ENCODE measurements at places on chromosomes 12 and 14. TPM values are rescaled to one million over a fixed set of nuclear protein-coding genes. Genes with fewer than 3 reads are reported as not detected.

Gene CDCA3
- total RNA-seq: 4.1 TPM

Gene BCL2L14
- not detected for total RNA-seq

DNA sequence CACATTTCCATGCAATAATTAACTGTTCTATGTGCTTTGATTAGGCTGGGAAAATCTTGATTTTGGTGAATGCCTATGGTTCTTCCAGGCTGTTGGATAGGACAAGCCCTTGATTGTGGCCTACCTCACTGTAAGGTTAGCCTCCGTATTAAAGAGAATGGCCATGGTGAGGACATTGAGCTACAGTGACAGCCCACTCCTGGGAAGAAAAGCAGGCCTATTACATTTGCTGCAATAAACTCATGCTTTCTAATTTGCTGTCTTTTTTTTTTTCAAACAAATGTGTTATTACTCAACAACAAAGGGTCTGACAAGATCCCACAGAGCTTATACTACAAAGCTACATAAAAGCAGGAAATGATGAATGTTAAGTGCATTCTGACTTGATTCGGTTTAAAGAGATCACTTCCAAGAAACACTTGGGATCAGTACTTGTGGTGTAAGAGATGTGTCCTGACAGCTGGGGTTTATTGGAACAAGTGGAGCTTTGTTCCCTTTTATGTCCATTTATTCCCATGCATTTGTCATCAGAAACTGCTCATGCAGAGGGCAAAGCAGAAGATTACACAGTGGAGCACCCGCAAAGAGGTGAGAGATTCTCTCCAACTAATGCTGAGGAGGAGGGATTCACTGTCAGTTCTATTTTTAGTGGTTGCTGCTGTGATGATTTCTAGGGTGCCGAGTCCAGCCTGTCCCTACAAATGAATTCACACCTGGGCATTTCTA is 29.1 kb upstream of the KCNK10 start:
- no peak overlapping the region for H3K4me3 ChIP-seq
- H3K27me3 ChIP-seq: no peaks in the 10 kb centered on the region
- no peak overlapping the region for H3K27ac ChIP-seq
- H3K36me3 ChIP-seq: no peaks in the 10 kb centered on the region

DNA sequence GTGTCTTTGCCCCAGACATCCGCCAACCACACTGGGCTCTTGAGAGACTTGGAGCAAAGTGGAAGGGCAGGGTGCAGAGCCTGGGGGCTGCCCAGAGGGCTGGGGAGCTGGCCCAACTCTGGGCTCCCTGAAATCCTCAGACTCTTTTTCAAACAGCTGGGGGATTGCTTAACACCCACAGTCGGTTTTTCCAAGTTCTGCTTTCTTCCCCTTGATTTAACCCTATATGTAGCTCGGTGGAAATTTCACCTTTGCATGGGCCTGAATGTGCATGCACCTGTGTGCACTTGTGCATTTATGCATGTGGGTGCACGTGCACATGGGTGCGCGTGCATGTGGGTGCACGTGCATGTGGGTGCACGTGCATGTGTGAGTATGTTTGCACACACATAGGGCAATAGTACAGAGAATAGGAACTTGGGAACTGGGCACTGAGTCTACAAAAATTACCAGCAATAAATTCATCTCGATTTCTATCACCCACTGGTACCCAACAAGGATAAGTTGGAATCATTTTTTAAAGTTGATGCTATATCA is 52.3 kb upstream of the RFLNA start:
- no peak overlapping the region for H3K4me3 ChIP-seq
- H3K36me3 ChIP-seq: peaks cover 9% of the 10 kb centered on the region
- no peak overlapping the region for H3K27ac ChIP-seq
- DNase-seq: no peak
- H3K4me1 ChIP-seq: no peaks in the 10 kb centered on the region
- H3K27me3 ChIP-seq: peaks cover 14% of the 10 kb centered on the region

- peaks cover 37% of the 10 kb centered on the region for H3K4me1 ChIP-seq
- H3K27me3 ChIP-seq: no peaks in the 10 kb centered on the region
- H3K4me3 ChIP-seq: no peak overlapping the region
- no peak for DNase-seq
- no peaks in the 10 kb centered on the region for H3K36me3 ChIP-seq
- peak overlapping the region; percentile 53 for H3K27ac ChIP-seq
These were observed 92.8 kb downstream of the OTOGL start for GRCh38 chr12:80192087-80192486.

DNA sequence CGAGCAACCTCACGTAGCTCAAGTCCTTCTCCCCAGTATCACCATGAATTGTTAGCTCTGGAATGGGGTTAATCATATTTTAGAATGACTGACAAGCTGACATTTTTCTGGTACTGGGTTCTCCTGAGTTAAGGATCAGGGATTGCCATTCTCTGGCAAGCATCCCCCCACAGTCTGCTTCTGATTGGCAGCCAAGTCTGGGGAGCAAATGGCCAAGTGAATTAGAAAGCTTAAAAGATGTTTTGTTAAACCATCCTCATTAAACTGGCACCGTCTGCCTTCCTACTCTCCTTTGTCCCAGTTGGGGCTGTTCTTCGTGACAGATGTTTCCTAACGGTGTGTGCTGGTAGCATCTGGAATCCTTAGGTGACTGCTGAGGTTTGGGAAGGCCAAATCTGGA is 17.2 kb upstream of the CISTR start:
- H3K4me1 ChIP-seq: peaks cover 12% of the 10 kb centered on the region
- H3K4me3 ChIP-seq: no peak overlapping the region
- no peak overlapping the region for H3K27ac ChIP-seq

- H3K4me1 ChIP-seq: peaks cover 3% of the 10 kb centered on the region
- peaks cover 37% of the 10 kb centered on the region for H3K27me3 ChIP-seq
- no peaks in the 10 kb centered on the region for H3K36me3 ChIP-seq
- H3K4me3 ChIP-seq: no peak overlapping the region
- DNase-seq: no peak
- no peak overlapping the region for H3K27ac ChIP-seq
These were observed 62.9 kb downstream of the GLRX5 start for GRCh38 chr14:95597784-95598211.

DNA sequence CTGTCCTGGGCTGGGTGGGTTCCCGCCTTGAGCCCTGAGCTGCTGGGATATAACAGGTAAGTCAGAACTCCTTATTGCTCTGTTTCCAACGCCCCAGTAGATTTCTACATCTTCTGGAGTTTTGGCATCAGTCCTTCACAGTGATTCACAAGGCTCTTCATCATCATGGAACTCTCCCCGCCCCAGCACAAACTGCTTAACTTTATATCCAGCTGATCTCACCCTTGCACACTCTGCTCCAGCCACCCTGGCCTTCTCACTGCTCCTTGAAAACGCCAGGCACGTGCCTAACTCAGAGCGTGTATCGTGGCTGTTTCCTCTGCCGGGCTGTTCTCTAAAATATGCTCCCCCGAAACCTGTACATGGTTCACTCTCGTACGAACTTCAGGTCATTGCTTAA is 264.9 kb downstream of the NOVA1 start:
- H3K27me3 ChIP-seq: peaks cover 2% of the 10 kb centered on the region
- H3K4me3 ChIP-seq: no peak overlapping the region
- H3K4me1 ChIP-seq: no peaks in the 10 kb centered on the region
- H3K36me3 ChIP-seq: no peaks in the 10 kb centered on the region

DNA sequence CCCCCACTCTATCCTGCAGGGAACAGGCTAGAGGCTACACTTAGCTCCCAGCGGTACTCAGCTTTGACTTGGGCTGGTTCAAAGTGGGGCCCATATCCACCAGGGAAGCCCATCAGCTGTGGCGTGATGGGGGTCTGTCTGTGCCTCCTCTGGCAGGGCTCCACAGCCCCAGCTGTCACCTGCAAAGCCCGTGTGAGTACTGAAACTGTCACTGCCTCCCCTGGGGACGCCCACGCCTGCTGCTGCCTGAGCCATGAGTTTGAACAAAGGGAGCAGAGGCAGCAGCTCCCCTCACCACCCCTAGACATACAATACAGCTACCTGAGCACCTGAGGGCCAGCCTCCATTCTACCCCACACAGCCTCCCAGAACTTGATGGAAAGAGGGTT is 5.0 kb downstream of the REM2 start:
- peaks cover 2% of the 10 kb centered on the region for H3K36me3 ChIP-seq
- H3K27ac ChIP-seq: no peak overlapping the region
- no peak overlapping the region for H3K4me3 ChIP-seq
- no peak for DNase-seq
- peaks cover 18% of the 10 kb centered on the region for H3K4me1 ChIP-seq

- no peak for DNase-seq
- no peaks in the 10 kb centered on the region for H3K27me3 ChIP-seq
- H3K27ac ChIP-seq: no peak overlapping the region
These were observed 33.5 kb downstream of the JDP2 start for GRCh38 chr14:75461303-75461702.

GRCh38 chr14:86897704-86898513 is 1095.1 kb downstream of the GALC start:
- H3K27ac ChIP-seq: no peak overlapping the region
- no peak overlapping the region for H3K4me3 ChIP-seq
- DNase-seq: no peak

Gene MYF5
- total RNA-seq: not detected

GRCh38 chr12:17383321-17383720 is 706.7 kb downstream of the RERGL start:
- no peaks in the 10 kb centered on the region for H3K36me3 ChIP-seq
- no peak overlapping the region for H3K27ac ChIP-seq
- H3K4me3 ChIP-seq: no peak overlapping the region
- H3K4me1 ChIP-seq: no peaks in the 10 kb centered on the region

DNA sequence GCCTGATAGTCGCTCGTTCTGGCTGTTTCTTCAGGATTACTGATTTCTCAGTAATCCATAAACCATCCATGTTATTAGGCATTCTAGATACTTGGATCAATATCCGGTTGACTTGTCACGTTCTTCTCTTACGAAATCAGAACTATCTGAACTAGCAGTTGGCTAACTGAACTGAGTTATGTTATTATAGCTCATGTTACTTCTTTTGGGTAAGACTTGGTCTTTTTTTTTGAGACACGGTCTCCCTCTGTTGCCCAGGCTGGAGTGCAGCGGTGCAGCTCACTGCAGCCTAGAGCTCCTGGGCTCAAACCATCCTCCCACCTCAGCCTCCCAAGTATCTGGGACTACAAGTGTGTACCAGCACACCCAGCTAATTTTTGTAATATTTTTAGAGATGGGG is 178.6 kb downstream of the PRKCH start:
- H3K36me3 ChIP-seq: no peaks in the 10 kb centered on the region
- DNase-seq: no peak
- H3K4me1 ChIP-seq: peaks cover 36% of the 10 kb centered on the region
- no peak overlapping the region for H3K27ac ChIP-seq

DNA sequence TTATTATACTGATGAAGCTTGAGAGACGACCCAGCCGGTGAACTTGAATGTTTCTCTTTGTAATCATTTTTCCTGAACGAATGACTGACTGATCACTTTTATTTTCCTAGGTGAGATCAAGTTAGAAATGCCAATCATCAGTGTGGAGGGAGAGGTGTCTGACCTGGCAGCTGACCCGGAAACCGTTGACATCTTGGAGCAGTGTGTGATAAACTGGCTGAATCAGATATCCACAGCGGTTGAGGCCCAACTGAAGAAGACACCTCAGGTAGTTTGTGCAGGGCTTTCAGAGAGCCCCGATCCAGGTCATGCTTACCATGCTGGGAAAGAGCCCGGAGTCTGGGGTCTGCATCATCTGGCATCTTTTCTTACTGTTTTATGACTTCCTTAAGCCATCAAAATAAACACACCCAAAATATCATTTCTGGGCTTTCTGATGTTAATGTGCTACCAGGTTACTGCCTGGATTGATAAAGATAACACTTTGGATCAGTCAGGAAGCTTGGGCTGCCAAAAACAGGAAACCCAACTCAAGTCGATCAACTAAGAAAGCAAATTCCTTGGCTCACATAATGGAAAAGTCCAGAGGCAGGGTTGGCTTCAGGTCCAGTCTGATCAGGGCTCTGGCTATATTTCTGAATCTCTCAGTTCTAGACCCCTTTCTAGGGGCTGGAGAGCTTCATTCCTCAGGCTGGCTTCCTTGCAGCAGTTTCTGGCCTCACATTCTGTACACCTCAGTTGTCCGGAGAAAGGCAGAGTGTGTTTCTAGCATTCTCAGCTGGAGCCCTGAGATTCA is 21.1 kb downstream of the DNAH10 start:
- H3K27ac ChIP-seq: no peak overlapping the region
- peaks cover 8% of the 10 kb centered on the region for H3K27me3 ChIP-seq
- peaks cover 12% of the 10 kb centered on the region for H3K36me3 ChIP-seq

DNA sequence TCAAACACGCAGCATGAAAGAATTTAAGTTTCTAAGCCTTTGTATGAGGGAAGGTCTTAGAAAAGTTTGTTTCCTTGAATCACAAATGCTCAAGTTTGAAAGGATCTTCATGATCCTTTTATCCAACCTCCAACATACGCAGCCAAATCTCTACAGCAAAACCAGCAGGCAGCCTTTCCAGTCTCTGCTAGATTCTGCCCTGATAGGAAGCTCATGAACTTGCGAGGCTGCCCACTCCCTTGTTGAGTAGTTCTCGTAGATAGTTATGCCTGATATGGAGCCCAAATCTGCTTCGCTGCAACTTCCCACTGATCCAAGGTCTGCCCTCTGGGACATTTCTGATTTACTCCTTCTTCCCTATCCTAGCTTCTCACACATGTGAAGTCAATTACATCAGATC is 272.9 kb downstream of the EGLN3 start:
- DNase-seq: no peak
- H3K4me1 ChIP-seq: peaks cover 35% of the 10 kb centered on the region
- no peaks in the 10 kb centered on the region for H3K36me3 ChIP-seq
- H3K4me3 ChIP-seq: no peak overlapping the region
- H3K27ac ChIP-seq: no peak overlapping the region
- no peaks in the 10 kb centered on the region for H3K27me3 ChIP-seq

Gene HHIPL1
- total RNA-seq: 1.6 TPM

DNA sequence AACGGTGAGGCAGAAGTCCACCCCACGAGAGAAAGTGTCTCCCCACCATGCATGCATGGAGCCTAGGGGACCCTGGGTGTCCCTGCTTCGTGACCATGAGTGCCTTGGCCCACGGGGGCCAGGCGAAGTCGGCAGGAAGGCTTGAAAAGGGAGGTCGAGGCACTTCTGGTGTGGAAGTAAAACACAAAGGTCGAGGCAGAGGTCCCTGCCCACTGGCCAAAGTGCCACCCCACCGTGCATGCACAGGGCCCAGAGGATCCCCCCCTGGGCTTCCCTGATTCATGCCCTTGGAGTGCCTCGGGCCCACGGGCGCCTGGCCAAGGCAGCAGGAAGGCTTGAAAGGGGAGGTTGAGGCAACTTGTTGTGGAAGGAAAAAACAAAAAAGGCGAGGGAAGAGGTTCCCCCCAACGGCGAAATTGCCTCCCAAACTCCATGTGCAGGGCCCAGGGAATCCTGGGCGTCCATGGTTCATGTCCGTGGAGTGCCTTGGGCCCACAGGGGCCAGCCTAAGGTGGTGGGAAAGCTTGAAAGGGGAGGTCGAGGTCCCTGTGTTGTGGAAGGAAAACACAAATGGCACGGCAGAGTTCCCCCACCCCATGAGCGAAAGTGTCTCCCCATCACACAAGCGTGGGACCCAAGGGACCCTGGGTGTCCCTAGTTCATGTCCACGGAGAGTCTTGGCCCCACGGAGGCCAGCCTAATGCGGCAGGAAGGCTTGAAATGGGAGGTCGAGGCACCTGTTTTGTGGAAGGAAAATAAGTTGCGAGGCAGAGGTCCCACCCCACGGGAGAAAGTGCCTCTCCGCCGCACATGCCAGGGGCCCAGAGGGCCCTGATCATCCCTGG is 372.1 kb downstream of the ALG10 start:
- DNase-seq: peak; percentile 52
- peaks cover 2% of the 10 kb centered on the region for H3K36me3 ChIP-seq
- no peaks in the 10 kb centered on the region for H3K4me1 ChIP-seq
- no peaks in the 10 kb centered on the region for H3K27me3 ChIP-seq
- no peak overlapping the region for H3K4me3 ChIP-seq

- H3K27ac ChIP-seq: no peak overlapping the region
- H3K36me3 ChIP-seq: no peaks in the 10 kb centered on the region
- peaks cover 21% of the 10 kb centered on the region for H3K4me1 ChIP-seq
- peaks cover 3% of the 10 kb centered on the region for H3K27me3 ChIP-seq
- H3K4me3 ChIP-seq: peak overlapping the region; percentile 89
- DNase-seq: no peak
These were observed 1.8 kb downstream of the PARP11 start for GRCh38 chr12:3871356-3871755.
